ENCODE measurements at places on chromosomes 7 and 10. TPM values are rescaled to one million over a fixed set of nuclear protein-coding genes. Genes with fewer than 3 reads are reported as not detected.

GRCh38 chr7:2774935-2775334 is 69.2 kb downstream of the GNA12 start:
- DNase-seq, result no peak

DNA sequence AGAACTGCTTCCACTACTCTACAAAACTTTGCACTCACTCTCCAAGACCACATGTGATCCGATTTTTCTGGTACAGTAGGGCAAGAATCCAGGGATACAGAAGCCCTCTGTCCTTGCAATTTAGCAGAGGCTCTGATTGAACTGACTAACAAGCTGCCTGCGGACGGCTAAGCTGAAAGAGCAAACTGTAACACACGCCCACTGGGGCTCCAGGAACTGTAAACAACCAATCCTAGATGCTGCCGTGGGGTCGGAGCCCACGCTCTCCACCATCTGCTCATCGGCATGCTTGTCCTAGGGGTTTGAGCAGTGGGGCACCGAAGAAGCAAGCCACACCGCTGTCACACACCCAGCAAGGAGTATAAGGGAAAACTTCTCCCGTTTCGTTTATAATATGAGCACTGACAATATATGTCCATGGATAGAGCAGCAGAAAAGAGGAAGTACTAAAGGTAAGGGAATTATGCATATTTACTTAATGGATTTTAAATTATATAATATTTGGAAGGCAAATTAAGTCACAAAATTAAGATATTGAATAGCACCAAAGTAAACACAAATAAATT is 634.4 kb upstream of the POT1 start:
- DNase-seq, result no peak

The CALML5 gene
- 11.4 TPM for polyA plus RNA-seq

The CPED1 gene
- polyA plus RNA-seq, result 0.72 TPM

GRCh38 chr7:50962281-50962883 is 179.7 kb upstream of the GRB10 start:
- no peak for DNase-seq

DNA sequence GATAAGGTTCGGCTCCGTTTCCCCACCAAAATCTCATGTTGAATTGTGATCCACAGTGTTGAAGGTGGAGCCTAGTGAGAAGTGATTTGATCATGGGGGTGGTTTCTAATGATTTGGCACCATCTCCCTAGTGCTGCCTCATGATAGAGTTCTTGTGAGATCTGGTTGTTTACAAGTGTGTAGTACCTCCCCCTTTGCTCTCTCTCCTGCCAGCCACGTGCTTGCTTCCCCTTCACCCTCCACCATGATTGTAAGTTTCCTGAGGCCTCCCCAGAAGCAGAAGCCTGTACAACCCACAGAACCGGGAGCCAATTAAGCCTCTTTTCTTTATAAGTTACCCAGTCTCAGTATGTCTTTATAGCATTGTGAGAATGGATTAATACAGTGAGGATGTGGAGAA is 12.1 kb upstream of the LRGUK start:
- DNase-seq, result no peak

DNA sequence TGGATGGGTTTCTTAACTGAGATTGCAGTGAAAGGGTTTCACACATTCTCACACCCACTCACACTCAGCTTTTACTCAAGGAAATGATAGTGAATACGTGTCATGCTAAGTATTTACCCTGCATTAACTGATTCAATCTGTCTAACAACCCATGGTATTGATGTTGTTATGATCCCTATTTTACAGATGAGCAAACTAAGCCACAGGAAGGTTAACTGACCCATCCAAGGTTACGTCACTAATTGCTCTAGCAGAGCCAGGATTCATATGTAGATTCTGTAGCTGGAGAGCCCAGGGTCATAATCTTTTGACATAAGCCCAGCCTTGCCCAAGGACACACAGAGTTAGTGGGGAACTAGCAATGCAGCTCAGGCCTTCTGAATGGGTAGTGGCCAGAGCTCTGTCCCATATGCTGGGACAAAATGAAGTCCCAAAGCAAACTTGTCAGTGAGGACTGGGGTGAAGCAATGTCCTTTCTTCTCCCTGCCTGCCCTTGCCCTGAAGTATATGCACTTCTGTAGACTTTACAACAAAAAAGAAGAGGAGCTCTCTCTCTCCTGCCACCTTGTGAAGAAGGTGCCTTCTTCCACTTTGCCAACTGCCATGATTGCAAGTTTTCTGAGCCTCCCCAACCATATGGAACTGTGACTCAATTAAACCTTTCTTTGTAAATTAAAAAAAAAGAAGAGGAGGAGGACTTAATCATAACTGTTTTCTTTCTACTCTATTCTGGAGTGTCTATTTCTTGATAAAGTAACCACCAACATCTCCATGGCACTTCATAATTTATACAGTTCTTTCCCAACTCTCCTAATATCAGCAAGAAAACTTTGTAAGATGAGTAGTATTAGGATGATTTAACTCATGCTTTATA is 4.9 kb upstream of the CYP3A7 start:
- no peak for DNase-seq

The H2BK1 gene
- polyA plus RNA-seq, result not detected

The ZNF853 gene
- polyA plus RNA-seq, result 0.03 TPM

The GARIN1A gene
- polyA plus RNA-seq, result 1.1 TPM

The LMOD2 gene
- polyA plus RNA-seq, result not detected

GRCh38 chr7:50914460-50914859 is 131.8 kb upstream of the GRB10 start:
- no peak for DNase-seq

The NAT16 gene
- polyA plus RNA-seq, result not detected

The CLRN3 gene
- not detected for polyA plus RNA-seq

DNA sequence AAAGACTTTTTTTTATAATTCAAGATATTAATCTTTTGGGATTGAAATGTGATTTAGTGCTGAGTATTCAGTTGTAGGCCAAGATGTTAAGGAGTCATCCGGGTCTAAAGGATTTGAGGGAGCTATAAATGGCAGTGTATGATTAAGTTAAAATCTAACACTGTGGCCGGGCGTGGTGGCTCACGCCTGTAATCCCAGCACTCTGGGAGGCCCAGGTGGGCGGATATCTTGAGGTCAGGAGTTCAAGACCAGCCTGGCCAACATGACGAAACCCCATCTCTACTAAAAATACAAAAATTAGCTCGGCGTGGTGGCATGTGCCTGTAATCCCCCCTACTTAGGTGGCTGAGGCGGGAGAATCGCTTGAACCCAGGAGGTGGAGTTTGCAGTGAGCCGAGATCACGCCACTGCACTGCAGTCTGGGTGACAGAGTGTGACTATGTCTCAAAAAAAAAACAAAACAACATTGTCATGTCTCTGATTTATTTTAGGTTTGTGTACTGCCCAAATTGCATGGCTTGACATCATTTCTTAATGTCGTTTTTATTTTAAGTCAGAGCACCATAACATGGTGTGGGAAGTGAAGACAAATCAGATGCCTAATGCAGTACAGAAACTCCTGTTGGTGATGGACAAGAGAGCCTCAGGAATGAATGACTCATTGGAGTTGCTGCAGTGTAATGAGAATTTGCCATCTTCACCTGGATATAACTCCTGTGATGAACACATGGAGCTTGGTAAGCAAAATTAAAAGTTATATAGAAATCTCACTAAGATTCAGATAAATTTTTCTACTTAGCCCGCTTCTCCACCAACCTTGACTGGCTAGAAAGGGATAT is 10.7 kb downstream of the HBP1 start:
- no peak for DNase-seq

- DNase-seq, result no peak
Measured at GRCh38 chr7:41135511-41135910, 567.4 kb downstream of the INHBA start.

- DNase-seq, result no peak
Measured at GRCh38 chr7:39880556-39880955, 69.5 kb upstream of the CDK13 start.

GRCh38 chr10:279655-280054 is 144.4 kb downstream of the ZMYND11 start:
- no peak for DNase-seq

The LRMDA gene
- not detected for polyA plus RNA-seq

The AQP1 gene
- 0.17 TPM for polyA plus RNA-seq
